CD14-positive monocyte (primary cell): ENCODE measurements at places on chromosomes 6 and 20.

DNA sequence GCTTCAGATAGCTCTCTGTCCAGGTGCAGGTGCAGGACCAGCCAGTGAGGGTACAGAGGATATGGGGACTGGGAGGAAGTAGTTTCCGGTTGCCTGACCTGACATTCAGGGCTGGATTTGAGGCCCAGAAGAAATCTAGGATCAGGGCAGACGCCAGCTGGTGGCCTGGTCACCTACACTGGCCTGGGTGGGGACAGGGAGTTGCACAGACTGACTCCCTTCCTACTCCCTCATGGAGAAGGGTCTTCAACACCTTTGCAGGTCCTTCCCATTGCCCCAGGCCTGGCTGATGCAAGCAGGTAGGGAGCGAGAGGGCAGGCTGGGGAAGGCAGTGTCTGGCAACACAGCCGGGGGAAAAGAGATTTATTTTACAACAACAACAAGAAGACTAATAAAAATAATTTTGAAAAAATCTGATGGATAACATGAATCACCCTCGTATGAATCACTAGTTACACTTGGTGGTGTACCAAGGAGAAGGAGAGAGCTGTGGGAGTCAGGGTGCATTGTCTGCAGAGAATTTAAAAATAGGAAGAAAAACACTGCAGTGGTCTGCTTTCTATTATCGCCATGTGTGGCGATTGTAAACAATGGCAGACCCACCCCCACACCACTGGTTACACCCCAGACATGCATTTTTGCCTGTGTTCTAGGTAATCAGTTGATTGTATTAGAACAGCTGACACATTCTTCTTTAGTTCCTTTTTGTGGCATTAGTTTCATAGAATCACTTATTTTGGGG is 62.3 kb upstream of the SNX9 start:
- DNase-seq = no peak

GRCh38 chr6:136031982-136032381 is 180.5 kb downstream of the PDE7B start:
- no peak for DNase-seq

DNA sequence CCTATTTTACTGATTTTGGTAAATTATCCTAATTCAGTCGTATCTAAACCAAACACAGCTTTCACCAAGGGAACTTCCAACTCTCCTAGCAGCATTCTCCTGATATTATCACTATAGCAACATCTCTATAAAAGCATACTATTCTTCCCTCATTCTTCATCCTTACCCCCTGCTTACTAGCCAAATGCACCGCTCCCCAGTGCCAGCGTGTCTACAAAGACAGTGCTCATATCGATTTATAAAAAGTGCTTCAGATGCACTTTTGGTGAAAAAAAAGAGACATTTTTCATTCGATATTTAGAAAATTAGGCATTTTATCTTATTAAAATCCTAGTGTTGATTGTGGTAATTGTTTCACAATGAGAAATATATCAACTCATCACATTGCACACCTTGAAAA is 74.0 kb downstream of the SYNE1 start:
- DNase-seq = no peak

- DNase-seq = peak; percentile 37
These were observed 64.8 kb downstream of the KIAA0319 start for GRCh38 chr6:24581084-24581669.

DNA sequence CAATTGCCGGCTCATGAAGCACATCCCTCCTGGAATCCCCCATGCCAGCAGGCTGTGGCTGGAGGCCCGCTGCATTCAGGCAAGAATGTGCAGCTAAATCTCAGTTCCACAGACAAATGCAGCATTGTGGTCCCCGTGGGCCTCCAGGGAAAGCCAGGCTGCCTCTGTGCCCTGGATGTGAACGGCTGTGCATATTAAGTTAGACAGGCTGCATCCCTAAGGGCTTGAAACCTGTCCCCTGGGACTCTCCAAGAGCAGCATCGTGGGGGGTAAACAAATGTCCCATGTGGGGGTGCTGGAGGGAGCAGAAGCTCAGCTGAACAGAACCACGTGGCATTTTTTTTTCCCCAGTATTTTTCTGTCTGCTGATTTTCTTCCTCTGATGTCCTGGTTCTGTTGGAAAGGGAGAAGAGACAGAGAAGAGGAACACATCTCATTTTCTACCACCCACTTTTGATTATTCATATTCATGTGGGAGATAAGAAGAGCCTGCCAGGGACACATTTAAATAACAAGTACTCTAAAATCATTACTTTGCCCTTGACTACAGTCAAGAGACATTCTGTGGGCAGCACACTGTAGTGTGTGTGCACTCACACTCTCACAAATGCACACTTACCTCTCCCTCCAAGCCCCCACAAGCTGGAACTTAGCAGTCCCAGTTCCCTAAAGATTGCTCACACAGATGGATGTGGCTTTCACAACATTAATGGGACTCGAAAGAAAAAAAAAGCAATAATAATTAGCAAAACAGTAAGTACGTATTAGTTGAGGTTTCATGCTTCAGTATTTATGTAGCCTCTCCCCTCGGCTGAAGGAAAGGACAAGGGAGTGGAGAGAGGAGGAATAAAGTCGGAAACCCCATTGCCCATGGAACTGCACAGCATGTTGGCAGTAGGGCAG is 16.9 kb downstream of the GFOD1 start:
- no peak for DNase-seq

- DNase-seq = no peak
These were observed 7.9 kb upstream of the ARMC12 start for GRCh38 chr6:35728683-35729678.

DNA sequence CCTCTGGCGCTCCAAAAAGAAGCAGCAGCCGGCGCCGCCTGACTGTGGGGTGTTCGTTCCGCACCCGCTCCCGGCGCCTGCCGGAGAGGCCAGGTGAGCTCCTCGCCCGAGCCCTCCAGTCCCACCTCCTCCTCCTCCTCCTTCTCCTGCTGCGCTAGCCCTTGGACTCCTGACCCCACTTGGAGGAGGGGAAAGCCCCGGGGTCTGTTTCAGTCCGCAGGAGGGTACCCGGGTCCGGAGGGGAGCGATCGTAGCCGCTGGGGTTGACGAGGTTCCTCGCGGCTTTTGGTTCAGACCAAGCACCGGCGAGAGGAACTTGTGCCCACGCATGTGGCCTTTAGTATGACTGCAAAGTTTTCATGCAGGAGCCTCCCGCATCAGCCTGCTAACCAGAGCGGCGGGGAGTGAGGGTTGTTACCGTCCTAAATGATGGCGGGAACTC is 493 bp downstream of the CRYBG1 start:
- peak; percentile 37 for DNase-seq

GRCh38 chr6:159762681-159763293 is 942 bp downstream of the ACAT2 start:
- DNase-seq = peak; percentile 60

GRCh38 chr6:142810952-142811514 is 133.9 kb downstream of the HIVEP2 start:
- DNase-seq = no peak

GRCh38 chr20:60507087-60507694 is 549.0 kb downstream of the CDH26 start:
- no peak for DNase-seq

- peak; percentile 88 for DNase-seq
These were observed 1.1 kb downstream of the JAG1 start for GRCh38 chr20:10672624-10673127.

DNA sequence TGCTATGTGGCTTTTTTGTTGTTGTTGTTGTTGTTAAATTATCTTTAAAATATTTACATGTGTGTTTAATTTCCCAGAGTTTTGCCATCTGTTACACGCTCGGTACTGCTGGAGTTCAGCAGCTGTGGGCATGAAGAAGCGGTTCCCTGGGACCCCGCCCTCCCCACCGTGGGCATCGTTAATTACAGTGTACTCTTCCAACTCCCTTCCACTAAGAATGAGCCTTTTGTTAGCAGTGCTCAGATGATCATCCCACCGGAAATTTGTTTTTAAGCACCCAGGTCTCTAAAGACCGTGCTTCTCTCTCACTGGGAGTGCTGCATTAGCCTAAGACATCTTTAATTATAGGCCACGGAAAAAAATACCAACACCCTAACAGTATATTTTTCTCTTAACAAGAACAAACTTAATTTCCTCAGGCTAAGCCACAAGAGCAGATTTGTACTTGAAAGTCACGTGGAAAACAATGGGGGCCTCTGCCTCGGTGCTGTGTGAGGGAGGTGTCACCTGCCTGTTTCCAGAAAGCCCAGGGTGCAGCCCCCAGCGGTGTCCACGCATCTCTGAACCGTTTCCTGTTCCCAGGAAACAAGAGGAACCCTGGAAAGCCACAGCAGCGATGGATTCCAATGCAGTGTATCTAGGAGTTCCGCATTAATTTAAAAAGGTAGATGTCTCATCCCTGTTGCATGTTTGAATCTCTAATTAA is 113.3 kb upstream of the FRMD1 start:
- DNase-seq = no peak

GRCh38 chr6:34237316-34237721 is 646 bp downstream of the HMGA1 start:
- no peak for DNase-seq

DNA sequence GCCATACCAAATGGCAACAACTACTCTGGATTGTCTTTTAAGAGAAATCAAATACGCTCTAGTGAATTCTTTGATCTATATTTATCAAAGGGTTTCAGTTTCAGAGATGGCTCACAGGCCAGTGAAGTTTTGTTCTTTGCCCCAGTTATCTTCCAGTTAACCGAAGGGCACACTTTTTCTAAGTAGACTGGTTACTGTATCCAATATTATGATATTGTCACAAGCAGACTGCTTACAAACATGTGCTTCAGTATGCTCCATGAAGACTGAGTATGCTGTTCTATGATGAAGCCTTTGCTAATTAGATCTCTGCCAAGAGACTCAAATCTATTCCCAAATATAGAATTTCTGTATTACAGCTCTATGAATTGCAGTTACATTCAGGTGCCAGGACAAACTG is 181.1 kb downstream of the REV3L start:
- no peak for DNase-seq

- no peak for DNase-seq
These were observed 60.7 kb upstream of the LTV1 start for GRCh38 chr6:143782481-143782880.

DNA sequence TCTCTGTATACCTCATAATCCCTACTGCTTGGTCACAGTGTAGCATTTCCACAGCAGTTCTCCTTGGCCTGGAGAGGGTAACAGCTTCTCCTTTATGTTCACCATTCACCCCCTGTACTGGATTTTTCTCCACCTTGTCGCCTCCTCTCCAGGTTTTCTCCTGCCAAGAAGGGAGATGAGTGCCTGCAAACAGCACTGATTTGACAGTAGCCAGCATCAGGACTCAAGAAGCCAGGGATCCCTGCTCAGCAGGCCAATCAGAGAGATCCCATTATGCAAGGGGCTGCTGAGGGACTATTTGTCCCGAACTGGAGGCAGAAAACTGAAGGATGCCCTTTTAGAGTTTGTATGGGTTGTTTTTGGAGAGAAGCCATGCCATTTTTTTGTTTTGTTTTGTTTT is 68.6 kb upstream of the RIPOR2 start:
- no peak for DNase-seq

- no peak for DNase-seq
These were observed 14.7 kb upstream of the RCAN2 start for GRCh38 chr6:46505693-46506512.

GRCh38 chr6:144515761-144516160 is 230.6 kb downstream of the UTRN start:
- no peak for DNase-seq

DNA sequence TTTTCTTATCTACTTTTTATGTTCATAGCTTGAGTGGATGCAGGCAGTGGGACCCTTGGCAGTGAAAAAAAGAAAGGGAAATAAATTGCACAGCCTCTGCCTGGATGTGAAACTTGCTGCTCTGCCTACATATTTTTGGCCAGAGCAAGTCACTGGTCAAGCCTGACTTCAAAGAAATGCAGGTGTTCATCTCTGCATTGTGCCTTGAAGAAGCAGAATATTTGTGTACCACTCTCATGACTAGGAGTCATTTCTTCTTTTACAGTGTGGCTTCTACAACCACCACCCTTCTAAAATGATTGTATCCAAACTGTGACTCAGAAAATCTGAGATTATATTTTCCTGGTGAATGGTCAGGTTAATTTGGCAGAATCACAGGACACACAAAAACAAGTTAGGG is 2.5 kb upstream of the KATNA1 start:
- no peak for DNase-seq

GRCh38 chr6:161772176-161772575 is 498.3 kb upstream of the AGPAT4 start:
- DNase-seq = no peak

- no peak for DNase-seq
These were observed 96.7 kb upstream of the FAM184A start for GRCh38 chr6:119174879-119175817.

DNA sequence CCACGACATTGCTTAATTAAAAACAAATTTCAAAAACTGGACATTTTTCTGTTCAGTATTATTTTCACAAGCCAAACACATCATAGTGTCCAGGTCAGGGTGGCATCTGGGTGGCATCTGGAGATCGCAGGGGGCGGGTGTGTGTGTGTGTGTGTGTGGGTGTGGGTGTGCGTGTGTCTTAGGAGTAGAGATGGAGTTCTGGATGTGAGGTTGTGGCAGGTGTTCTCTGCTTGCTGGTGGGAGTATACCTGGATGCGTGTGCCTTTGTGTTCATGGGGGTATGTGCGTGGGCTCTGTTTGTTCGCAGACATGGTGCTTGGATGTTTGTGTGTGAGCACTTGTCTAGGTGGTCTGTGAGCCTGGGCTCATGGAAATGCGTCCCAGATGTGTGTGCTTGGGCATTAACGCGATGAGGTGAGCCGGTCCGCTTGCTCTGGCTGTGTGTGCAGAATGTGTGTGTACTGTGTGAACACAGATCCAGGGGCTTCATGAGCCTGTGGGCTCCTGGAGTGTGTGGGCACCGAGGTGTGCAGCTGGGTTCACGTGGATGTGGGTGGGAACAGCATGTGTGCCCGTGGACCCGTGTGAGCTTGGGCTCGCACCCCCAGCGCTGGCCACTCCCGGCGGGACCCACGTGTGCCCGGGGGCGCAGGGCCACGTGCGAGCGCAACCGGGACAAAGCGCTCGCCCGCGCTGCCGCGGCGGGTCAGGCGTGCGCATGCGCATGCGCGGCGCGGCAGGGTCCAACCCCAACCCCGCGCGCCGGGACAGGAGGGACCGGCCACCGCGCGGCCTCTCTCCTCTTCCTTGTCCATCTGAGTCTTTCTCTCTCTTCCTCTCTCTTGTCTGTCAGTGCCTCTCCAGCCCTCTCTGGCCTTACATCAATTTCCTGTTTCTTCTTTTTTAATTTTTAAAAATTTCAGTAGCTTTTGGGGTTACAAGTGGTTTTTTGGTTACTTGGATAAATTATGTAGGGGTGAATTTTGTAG is 60.4 kb downstream of the SRC start:
- DNase-seq = peak; percentile 23

DNA sequence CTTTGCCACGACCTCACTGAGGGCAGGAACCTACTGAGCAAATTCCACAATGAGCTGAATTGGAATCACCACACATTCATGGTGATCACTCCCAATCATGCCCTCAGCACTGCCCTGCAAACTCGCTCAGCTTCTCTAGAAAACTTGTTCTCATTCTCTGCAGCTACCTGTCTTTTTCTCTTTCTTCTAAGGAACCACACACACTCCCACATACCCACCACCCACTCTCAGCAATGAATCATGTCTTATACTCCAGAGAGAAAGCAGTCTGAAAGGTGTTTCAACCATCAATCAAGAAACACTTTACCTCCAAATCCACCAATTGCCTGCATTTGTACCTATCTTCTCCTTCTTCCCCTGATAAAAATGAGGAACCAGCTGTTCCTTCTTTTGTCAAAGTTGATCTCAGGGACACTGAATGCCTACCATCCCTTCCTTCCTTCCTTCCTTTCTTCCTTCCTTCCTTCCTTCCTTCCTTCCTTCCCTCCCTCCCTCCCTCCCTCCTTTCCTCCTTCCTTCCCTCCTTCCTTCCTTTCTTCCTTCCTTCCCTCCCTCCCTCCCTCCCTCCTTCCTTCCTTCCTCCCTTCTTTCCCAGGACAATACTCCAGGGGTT is 84.6 kb upstream of the SGK1 start:
- DNase-seq = no peak
